ENCODE measurements at places on chromosomes 12 and 14. TPM values are rescaled to one million over a fixed set of nuclear protein-coding genes. Genes with fewer than 3 reads are reported as not detected.

DNA sequence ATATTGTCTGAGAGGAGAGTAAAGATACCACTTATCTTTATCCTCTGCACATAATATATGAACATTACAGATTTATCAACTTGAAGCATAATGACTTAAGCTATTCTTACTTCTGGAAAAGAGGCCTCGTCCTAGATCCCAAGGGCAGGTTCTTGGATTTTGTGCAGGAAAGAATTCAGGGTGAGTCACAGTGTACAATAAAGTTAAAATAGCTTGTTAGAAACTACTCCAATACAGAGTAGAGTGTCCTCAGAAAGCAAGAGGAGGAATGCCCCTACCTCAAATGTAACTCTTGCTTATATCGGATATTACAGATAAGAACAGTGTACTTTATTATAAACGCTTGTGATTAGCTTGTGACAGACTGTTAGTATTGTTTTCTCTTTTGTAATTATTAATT, 41.9 kb upstream of the ABCC9 start:
- no peak for DNase-seq

The FBXW8 gene
- 18.0 TPM for total RNA-seq

The KCNH3 gene
- 0.64 TPM for total RNA-seq

The NANOG gene
- total RNA-seq = 0.62 TPM
